ENCODE measurements at places on chromosomes 7 and 10.

GRCh38 chr10:23530079-23530478 is 91.2 kb downstream of the OTUD1 start:
- peak; percentile 54 for DNase-seq

DNA sequence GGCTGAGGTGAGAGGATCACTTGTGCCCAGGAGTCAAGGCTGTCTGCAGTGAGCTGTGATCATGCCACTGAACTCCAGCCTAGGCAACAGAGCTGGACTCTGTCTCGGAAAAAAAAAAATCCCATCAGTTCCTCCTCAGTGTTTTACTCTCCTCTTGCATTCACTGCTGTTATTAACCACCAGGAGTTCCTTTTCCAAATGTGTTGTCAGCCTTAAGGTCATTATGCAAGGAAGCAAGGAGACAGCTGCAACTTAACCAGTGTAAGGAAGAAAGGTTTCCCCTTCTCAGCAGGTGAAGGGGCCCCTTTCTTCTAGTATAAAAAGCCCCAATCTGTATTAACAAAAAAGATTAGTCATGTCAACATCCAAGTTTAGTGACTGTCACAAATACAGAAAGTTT is 86.6 kb upstream of the LEP start:
- peak; percentile 53 for DNase-seq

DNA sequence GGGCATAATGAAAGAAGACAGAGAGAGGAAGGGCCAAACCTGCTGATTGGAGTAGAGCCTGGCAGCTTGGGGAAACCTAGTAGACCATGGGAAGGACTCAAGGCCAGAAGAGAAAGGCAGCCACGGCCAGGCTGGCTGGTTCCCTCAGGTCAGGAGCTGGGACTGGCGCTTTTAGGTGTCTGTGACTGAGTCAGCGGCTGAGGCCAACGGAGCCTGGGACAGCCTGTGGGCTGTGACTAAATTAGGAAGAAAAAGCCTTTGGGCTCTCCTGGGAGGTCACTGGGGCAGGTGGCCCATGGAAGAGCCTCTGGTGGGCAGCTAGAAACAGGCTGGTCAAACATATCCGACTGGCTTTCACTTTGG is 108.9 kb upstream of the PDCD4 start:
- DNase-seq, result no peak

DNA sequence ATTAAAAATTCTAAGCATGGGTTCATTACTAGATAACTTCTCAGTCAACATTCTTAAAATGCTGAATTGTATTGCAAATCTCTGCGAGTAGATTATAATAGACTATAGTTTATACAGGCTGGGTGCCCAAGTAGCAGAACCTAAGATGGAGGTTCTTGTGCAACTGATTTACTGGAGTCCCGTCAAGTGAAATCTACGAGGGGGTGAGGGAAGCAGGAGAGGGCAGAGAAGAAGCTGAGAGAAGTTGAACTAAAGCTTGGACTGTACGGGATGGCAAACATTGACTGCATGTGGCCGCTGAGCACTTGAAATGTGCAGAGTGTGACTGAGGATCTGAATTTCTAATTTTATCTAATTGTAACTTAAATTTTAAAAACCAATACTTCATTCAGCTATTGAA is 124.5 kb downstream of the CTNNA3 start:
- DNase-seq, result no peak

- DNase-seq, result peak; percentile 71
These were observed 6.5 kb upstream of the ERLIN1 start for GRCh38 chr10:100192350-100192749.

DNA sequence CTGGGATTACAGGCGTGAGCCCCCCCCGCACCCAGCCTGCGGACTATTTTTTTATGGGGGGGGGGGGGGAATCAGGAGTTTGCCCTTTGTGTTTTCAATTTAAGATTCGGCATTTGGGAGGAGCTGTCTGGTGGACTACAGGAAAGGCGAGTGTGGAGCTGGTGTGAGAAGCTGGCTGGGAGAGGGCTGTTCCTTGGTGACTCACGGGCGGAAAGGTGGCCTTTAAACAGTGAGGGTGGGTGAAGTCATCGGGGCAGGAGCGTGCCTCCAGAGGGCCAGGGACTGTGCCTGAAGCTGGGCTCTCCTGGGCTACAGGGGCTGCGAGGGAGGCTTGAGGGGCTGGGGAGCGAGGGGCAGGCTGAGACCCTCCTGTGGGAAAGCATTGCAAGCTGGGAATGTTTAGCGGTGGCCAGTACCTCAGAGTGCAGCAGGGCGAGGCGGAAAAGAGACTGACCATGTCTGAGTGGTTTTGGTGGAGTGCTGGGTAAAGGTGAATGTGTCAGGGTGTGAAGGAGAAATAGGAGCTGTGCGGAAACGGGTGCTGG is 39.7 kb upstream of the ZNF32 start:
- no peak for DNase-seq

DNA sequence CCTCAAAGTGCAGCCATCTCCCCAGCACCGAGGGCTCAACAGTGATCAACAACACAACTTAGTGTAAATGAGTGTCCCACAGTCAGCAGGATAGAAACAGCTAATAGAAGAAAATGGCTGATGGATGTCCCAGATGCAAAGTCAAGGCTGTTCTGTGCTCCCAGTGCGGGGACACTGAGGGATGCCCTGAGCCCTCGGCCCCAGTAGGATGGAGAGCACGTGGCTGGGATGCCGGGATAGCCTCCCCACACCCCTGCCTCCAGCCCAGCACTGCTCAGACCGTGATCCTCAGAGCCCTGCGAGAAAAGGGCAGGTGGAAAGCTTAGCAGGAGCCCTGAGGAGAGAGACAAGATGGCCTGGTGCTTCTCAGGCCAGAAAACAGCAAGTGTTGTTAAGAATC is 243.9 kb upstream of the TCERG1L start:
- DNase-seq, result no peak

Data from suppressor macrophage treated with lipopolysaccharide for 1 hour (primary cell).